Stimulated activated CD8-positive, alpha-beta memory T cell treated with anti-CD3 and anti-CD28 coated beads, Interleukin-12 subunit alpha, Interleukin-12 subunit beta, amount 100 ng/mL, for 1 hour (primary cell): ENCODE measurements at places on chromosomes 16 and 17.

GRCh38 chr16:67506468-67506867, 22.2 kb upstream of the RIPOR1 start:
- no peak for DNase-seq

- no peak for DNase-seq
Observed at GRCh38 chr17:39080421-39081078, 70.9 kb downstream of the PLXDC1 start.

DNA sequence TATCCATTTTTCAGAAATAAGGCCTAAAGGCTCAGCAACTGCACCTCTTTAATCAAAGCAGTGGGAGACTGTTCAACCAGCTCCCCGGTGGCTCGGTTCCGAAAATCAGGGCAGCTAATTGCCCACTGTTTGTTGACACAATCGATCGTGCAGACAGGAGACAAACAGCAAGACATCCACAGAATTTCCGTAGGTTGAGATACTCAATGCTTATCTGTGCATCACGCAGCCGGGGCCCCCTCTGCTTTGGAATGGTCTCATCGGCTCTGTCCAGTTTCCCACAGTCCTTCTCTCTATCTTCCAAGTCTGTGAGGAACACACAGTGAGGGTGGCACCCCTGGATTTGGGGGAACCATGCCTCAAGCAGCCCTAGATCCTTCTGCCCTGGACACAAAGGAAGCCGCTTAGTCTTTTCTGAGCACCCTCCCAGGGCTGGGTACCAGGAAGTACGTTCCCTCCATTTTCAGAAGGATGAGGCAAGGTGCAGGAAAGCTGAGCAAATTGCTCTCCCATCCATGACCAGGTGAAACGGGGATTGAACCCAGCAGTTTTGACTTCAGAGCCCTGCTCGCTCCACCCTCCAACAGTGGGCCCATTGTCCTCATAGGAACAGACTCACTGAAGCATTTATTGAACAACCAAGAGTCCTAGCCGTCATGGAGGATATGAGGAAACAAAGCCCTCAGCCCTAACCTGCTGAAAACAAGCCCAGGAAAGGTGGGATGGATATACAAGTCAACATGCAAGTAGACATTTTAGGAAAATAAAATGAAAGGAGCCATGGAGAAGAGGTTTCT, 70.7 kb downstream of the C16orf95 start:
- DNase-seq: no peak

DNA sequence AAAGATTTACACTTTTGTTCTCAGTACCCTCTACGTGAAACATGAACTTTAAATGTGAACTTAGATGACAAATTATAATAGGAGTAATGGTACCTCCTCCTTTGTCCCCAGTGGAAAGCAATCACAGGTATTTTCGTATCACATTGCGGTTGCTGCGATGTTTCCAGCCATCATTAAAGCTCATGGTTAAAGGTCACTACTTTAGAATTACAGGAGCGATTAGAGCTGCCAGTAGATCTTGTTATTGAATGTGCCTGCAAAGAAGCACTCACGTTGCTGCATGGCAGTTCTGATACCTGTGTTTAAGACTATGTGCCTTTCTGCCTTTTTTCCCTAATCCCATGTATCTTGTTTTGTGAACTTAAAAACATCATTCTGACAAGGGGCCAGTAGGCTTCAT, 301.0 kb downstream of the CPPED1 start:
- DNase-seq: no peak
